ENCODE measurements at places on chromosomes 5 and 9.

DNA sequence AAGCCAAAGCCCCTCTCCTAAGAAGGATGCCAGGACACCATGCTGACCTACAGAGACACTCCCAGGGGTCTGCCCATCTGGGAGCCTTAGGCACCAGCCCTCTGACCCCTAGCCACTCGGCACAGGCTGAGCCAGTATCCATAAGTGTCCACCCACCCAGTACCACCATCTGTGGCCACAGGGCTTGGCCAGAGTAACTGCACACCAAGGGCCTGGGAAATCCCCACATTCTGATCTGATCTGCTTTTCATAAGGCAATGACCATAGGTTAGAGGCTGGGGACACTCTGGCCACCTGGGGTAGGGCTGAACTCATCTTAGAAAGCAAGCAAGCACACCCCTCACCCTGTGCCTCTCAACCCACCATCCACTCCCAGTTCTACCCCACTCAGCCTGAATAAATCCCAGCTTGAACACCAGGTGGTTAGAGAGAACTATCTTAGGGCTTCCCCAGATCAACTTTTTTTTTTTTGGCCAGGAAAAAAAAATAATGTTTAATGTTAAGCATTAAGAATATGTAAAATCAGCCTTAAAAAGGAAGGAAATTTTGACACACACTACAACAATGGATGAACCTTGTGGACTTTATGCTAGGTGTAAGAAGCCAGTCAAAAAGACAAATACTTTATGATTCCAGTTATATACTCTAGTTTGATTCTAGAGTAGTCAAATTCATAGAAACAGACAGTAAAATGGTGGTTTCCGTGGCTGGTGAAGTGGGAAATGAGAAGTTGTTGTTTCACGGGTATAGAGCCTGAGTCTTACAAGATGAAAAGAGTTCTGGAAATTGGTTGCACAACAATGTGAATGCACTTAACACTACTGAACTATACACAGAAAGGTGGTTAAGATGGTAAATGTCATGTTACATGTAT lies 6.2 kb downstream of the GNPDA1 start:
- no peak for DNase-seq

GRCh38 chr9:127047971-127048370 lies 74.5 kb downstream of the ANGPTL2 start:
- no peak for DNase-seq

- no peak for DNase-seq
Observed at GRCh38 chr9:134570151-134570621, 71.4 kb upstream of the COL5A1 start.

GRCh38 chr5:124701016-124701415 lies 45.4 kb downstream of the ZNF608 start:
- DNase-seq: no peak

GRCh38 chr9:135857371-135857786 lies 50.0 kb downstream of the CAMSAP1 start:
- no peak for DNase-seq

- DNase-seq: no peak
Observed at GRCh38 chr9:97558701-97559101, 57.2 kb downstream of the TMOD1 start.

GRCh38 chr9:33468797-33469621 lies 4.7 kb downstream of the NOL6 start:
- no peak for DNase-seq

- no peak for DNase-seq
Observed at GRCh38 chr5:50593681-50594080, 72.8 kb upstream of the PARP8 start.

DNA sequence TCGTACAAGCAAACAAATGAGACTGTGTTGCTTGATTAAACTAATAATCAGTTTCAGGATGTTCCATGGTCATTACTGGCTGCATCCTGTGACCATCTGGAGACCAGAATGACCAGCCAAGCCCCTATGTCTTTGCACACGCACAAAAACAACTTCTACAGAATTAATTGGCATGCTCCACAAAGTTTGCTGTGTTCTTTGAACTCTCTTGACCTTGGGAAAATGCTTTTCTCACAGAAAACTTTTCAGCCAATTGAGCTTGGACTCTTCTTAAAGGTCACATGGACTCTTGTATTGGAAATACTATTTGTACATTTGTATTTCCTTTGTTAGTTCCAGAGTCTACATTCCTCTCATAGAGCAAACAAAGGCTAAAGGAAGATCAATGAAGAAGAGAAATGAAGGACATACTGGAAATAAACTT lies 147.8 kb downstream of the ARRDC3 start:
- no peak for DNase-seq

DNA sequence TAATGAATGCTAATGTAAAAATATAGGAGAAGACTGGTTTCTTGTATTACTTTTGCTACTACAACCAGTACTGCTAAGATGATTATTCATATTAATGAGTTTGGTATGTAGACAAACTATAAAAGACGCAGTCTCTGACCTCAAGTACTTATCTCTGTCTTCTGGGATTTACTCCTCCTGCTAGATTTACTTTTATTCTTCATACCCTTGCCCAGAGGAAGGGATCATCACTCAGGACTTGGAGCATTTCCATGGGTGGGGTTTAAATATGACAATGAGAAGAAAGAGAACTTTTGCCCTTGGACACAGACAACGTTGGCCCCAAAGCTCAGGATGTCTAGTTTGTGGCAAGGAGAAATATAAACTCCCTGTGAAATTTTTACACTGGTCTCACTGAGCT lies 126.1 kb downstream of the BNC2 start:
- no peak for DNase-seq

DNA sequence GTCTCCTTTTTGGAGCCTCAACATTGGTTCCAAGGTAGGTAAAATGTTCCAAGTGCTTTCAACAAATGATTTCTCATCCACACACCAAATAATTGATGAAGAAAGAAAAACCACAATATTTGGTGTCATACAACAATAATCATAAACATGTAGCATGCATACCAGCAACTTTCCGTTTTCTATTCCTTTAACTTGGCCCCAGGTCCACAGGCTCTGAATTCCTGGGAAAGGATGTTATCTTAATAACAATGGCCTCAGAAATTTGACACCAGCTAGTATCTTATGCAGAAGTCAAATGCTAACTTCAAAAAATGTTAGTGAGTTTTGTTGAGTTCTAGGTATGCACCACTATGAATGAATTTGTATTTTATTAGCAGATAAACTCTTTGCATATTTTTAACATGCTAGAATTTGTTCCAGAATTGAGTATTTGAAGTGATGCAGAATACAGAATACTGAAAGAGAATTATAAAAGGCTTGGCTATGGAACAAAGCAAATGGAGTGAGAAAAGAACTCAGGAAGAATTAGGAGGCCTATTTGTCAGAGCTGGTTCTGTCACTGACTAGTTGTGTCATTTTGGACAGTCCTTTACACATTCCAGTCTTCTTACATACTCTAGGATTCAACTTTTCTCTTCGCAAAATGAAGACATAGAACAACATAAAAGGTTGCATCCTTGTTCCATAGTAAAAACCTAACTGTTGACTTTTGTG lies 435.3 kb upstream of the TNC start:
- DNase-seq: no peak

GRCh38 chr5:78331523-78332080 lies 28.8 kb upstream of the SCAMP1 start:
- no peak for DNase-seq

DNA sequence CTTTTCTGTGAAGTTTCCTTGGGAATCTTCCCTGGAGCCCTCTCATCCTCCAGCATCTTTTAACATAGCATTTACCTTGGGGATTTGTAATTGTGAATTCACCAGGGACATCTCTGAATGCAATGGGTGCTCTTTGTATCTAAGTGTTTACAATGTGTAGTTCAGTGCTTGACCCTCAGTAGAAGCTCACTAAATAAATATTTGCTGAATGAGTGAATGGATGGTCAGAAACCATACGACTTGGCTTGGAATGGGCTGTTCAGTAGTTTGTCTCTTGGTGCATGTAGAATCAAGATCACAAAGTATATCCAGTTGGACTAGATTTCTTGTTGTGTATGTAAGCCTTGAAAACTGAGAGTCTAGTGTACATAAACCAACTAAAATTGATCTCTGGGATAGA lies 81.8 kb upstream of the MEF2C start:
- no peak for DNase-seq

GRCh38 chr5:39714036-39714698 lies 289.4 kb upstream of the DAB2 start:
- DNase-seq: peak; percentile 47

GRCh38 chr5:127985811-127986325 lies 97.7 kb upstream of the SLC12A2 start:
- no peak for DNase-seq

DNA sequence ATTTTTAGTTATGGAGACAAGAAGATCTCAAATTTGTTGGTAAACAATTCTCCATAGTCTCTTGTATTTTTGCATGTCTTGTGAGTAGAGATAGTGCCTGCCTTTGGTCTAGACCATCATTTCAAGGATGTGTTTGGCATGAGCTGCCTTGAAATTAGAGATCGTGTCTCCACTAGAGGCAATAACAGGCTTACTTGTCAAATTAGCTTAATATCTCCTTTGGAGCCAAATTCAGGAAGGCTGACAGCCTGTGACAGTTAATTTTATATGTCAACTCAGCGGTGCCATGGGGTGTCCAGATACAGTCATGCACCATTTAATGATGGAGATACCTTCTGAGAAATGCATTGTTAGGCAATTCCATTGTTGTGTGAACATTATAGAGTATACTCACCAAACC lies 24.8 kb upstream of the PRDM9 start:
- no peak for DNase-seq

DNA sequence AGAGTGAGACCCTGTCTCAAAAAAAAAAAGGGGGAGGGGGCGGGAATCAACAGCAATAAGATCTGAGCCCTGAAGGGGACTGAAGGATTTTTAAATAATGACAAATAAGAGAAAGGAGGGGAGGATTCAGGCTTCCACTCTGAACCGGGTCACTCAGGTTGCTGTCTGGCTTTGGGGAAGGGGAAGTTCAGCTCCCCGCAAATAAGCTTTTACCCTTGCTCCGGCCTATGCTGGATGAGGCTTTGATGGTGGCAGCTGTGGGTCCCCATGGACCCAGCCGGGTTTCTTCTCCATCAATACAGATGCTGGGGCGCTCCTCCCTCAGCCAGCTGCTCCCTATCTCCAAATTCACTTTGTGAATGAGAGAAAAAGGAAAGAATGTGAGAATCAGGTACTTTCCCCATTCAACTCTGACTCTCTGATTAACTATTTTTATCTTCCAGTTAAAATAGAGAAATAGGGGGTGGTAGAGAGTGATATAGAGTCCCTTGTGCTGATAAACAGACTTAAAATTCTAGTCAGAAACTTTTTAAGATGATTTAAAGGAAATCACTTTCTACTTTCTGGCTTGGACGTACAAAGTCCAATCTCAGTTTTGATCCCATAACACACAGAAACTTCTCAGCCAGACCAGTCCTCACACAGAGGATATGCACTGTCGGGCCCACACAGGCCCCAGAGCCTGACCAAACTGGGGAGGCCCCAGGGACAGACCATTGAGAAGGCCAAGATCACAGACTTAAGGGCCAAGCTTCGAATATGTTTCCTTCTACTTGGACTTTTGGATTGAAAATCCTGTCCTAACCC lies 39.6 kb downstream of the C5orf15 start:
- DNase-seq: no peak

DNA sequence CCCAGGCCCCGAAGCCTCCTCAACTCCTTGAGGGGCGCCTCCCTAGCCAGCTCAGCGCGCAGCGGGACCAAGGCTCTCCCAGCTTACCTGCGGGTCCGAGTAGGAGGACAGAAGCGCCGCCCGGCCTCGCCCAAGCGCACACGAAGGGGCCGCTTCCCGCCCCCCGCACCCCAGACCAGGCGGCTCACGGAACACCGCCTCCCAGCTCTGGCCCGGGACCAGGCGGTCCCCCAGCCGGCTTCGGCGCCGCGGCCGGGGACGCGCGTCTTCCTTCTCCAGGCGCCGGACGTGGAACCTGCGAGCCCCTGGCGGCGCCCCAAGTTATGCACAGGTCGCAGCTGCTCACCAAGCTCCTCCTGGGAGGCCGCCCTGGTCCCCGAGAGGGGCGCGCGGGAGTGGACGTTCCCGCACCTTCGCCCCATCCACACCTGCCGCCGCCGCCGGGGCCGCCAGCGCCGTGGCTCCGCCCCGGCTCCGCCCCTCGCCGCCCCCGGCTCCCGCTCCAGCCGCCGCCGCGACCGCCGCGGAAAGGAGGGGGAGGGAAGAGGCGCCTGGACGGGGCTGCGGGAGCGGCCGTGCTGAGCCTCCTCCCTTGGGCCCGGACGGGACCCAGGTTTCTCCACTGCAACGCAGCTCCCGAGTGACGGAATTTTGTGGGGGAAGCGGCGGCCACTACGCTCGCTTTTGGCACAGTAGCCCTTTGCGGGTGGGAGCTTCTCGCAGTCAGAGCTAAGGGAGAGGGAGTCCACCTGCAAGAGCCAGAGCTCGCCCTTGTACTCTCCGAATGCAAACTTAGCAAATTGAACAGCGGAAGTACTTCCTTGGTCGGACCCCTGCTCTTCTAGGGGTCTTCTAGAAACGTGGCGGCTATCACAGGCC lies 77.5 kb upstream of the IFNE start:
- no peak for DNase-seq

- no peak for DNase-seq
Observed at GRCh38 chr9:12878351-12878978, 103.6 kb downstream of the LURAP1L start.

DNA sequence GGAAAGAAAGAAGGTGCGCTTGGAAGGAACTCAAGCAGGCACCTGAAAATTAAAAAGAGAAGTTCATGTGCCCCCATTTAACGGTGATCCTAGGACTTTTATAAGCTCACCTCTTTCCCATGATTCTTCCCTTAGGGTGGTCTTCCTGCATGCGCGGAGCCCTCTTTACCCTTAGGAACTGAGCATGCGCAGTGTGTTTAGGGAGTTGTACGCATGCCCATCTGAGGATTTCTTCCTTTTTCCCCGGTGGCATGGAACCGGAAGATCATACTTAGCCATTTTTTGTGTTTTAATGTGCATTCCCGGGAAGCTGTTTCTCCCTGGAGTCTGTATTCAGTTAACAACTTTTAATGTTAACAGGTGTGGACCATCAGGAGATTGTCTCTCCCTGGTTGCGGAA lies 119.0 kb downstream of the FBXL7 start:
- no peak for DNase-seq

- DNase-seq: no peak
Observed at GRCh38 chr9:127755061-127756060, 20.3 kb upstream of the TOR2A start.

- no peak for DNase-seq
Observed at GRCh38 chr5:115351356-115352195, 55.1 kb upstream of the CCDC112 start.

GRCh38 chr5:14225173-14225834 lies 82.2 kb downstream of the TRIO start:
- DNase-seq: no peak

DNA sequence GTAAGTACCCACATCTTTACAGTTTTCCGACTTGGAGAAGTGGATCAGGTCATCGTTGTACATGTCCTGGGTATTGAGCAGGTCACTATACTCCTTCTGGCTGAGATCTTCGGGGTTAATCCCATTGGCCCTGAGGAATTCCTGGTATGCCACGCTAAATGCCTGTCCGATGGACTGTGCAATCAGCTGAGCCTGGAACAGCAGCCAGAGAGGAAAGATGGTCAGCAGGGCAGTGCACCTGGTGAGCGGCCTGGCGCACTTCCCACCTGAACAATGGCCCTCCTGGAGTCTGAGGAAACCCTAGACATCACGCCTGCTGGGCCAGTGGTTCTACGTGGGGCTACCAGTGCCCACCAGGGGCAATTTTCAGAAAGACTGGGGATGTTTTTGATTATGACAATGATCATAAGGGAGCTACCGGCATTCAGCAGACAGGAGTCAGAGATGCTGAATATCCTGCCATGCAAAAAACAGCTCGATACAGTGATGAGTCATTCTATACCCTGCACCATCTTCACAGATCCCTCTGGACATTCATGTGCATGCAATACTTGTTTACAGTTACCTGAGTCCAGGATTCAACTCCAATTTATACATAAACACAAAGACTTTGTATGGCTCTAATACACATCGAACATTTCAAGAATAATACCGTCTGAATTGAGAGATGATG lies 127.2 kb downstream of the ENTREP1 start:
- peak; percentile 28 for DNase-seq

Data from renal cortex interstitium (tissue), 15 donors.